ENCODE measurements at places on chromosomes 1 and 21. TPM values are rescaled to one million over a fixed set of nuclear protein-coding genes. Genes with fewer than 3 reads are reported as not detected.

DNA sequence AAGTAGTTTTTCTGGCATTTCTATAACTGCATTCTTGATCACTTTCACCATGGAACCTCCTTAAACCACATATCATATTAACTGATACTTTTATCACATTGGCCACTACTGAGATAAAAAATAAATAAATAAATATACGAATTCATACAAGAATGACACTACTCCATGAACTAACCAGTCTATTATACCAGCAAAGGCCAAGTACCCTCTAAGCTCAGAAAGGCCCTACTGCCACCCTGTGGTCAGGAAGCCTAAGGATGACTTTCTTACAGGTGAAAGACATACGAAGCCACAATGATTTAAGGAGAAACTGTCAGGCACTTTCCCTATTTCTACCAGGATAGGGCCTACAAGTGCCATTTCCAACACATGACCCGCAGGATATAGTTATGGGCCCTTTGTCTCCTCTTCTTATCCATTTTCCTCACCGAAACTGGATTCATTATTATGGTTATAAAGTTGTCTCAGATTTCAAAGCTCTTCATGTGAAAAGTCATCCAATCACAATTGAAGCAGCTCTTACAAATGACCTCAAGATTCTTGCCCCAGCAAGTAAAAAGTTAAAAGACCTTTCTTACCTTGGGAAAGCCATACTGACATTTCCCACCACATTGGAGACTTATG, 23.9 kb downstream of the DNAJC8 start:
- no peak overlapping the region for H3K27ac ChIP-seq
- H3K36me3 ChIP-seq: peaks cover 76% of the 10 kb centered on the region
- peak; percentile 84 for DNase-seq
- no peaks in the 10 kb centered on the region for H3K27me3 ChIP-seq
- H3K4me3 ChIP-seq: no peak overlapping the region

The PTGS2 gene
- 0.40 TPM for total RNA-seq

GRCh38 chr1:67429011-67429527, 1.1 kb downstream of the SERBP1 start:
- no peaks in the 10 kb centered on the region for H3K4me1 ChIP-seq
- peaks cover 28% of the 10 kb centered on the region for H3K36me3 ChIP-seq
- no peak for DNase-seq
- H3K4me3 ChIP-seq: peak overlapping the region; percentile 98
- no peaks in the 10 kb centered on the region for H3K27me3 ChIP-seq

GRCh38 chr1:224506141-224506814, 71.7 kb upstream of the WDR26 start:
- no peaks in the 10 kb centered on the region for H3K4me1 ChIP-seq
- no peak for DNase-seq
- no peak overlapping the region for H3K27ac ChIP-seq
- H3K27me3 ChIP-seq: no peaks in the 10 kb centered on the region
- no peaks in the 10 kb centered on the region for H3K36me3 ChIP-seq
- no peak overlapping the region for H3K4me3 ChIP-seq

DNA sequence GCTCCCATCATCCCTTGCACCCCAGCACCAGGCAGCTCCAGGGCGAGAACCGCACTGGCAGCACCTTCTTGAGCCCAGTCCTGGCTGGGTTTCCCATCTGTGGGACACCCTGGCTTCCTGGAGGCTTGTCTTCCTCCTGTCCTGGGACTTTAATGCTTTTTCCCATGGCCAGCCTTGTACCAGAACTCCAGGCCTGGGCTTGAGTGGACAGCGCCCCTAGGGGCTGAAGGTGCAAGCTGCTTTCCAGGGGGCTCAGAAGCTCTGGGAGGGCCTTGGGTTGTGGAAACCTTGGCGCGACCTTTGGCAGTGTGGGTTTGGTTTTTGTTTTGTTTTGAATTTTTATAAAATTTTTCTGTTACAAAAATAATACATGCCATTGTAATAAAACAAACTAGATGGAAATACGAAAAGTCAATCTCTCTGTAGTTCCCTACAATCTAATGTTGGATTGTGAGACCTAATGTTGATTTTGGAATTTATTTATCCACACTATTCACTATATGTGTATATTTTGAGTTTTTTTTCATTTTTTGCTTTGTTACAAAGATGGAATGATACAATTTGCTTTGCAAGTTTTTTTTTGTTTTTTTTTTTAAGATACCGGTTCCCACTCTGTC, 33.8 kb upstream of the RPL11 start:
- no peaks in the 10 kb centered on the region for H3K4me1 ChIP-seq
- peak; percentile 94 for DNase-seq
- H3K27me3 ChIP-seq: no peaks in the 10 kb centered on the region
- H3K36me3 ChIP-seq: no peaks in the 10 kb centered on the region
- H3K27ac ChIP-seq: no peak overlapping the region
- H3K4me3 ChIP-seq: no peak overlapping the region

The DNAJC11 gene
- 64.7 TPM for total RNA-seq

The CHODL gene
- 3.1 TPM for total RNA-seq

The NDUFS5 gene
- 349 TPM for total RNA-seq

DNA sequence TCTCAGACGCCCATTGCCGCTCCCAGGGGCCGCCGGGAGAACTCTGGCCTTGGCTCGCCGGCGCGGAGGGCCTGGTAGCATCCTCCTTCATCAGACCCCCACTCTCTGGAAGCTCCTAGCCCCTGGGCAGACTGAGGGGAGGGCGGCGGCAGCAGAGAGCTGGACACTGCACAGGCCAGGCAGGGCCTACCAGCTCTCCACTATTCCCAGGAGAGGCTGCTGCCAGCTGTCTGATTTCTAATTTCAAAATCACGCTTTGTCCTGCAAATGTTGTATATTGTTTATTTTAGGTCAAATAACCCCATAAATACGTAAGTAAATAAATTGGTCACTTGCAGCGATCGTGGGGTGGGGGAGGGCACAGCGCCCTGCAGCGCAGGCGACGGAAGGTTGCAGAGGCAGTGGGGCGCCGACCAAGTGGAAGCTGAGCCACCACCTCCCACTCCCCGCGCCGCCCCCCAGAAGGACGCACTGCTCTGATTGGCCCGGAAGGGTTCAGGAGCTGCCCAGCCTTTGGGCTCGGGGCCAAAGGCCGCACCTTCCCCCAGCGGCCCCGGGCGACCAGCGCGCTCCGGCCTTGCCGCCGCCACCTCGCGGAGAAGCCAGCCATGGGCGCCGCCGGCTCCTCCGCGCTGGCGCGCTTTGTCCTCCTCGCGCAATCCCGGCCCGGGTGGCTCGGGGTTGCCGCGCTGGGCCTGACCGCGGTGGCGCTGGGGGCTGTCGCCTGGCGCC, at the start of gene MTARC1:
MTARC1 (plus strand) TSS at position 577 of the 732 bp plus-strand sequence; CDS start at position 609, 32 bp downstream.
- peaks cover 15% of the 10 kb centered on the region for H3K4me1 ChIP-seq
- DNase-seq: peak; percentile 94
- peak within 1 kb of the TSS; percentile 73 for H3K4me3 ChIP-seq
- peak within 1 kb of the TSS; percentile 35 for H3K27ac ChIP-seq

The SLC44A3 gene
- 5.5 TPM for total RNA-seq

The ZNF593OS gene
- total RNA-seq: not detected

DNA sequence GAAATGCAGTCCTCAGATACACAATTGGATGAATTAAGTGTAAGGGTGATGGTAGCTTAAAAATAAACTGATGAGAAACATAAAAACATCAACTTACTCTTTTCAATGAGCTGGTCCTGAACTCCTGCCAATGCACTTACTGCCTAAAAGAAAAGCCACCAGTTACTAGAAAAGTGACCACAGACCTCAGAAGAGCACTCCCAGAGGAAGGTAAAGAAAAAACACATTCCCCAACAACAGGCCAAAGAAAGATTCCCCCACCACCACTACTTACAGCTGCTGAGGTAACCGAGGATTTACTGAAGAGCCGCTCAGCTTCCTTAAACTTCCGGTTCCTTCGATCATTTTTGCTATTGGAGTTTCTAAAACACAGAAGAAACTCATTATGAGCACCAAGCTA, 5.4 kb downstream of the MEAF6 start:
- H3K4me1 ChIP-seq: peaks cover 3% of the 10 kb centered on the region
- H3K4me3 ChIP-seq: no peak overlapping the region
- peaks cover 56% of the 10 kb centered on the region for H3K36me3 ChIP-seq
- no peak for DNase-seq
- H3K27me3 ChIP-seq: no peaks in the 10 kb centered on the region

GRCh38 chr1:13583966-13584791, 547 bp downstream of the PDPN start:
- peak overlapping the region; percentile 94 for H3K27ac ChIP-seq
- peak overlapping the region; percentile 86 for H3K4me3 ChIP-seq
- peaks cover 31% of the 10 kb centered on the region for H3K27me3 ChIP-seq
- DNase-seq: peak; percentile 87
- H3K4me1 ChIP-seq: no peaks in the 10 kb centered on the region

GRCh38 chr21:28066596-28067387, 925.9 kb downstream of the LTN1 start:
- H3K36me3 ChIP-seq: no peaks in the 10 kb centered on the region
- DNase-seq: no peak
- no peaks in the 10 kb centered on the region for H3K27me3 ChIP-seq
- peaks cover 6% of the 10 kb centered on the region for H3K4me1 ChIP-seq
- H3K27ac ChIP-seq: no peak overlapping the region

- DNase-seq: no peak
- H3K27me3 ChIP-seq: no peaks in the 10 kb centered on the region
- H3K27ac ChIP-seq: no peak overlapping the region
- no peak overlapping the region for H3K4me3 ChIP-seq
- no peaks in the 10 kb centered on the region for H3K4me1 ChIP-seq
These were observed 110.5 kb downstream of the ZNF644 start for GRCh38 chr1:90911353-90911752.

DNA sequence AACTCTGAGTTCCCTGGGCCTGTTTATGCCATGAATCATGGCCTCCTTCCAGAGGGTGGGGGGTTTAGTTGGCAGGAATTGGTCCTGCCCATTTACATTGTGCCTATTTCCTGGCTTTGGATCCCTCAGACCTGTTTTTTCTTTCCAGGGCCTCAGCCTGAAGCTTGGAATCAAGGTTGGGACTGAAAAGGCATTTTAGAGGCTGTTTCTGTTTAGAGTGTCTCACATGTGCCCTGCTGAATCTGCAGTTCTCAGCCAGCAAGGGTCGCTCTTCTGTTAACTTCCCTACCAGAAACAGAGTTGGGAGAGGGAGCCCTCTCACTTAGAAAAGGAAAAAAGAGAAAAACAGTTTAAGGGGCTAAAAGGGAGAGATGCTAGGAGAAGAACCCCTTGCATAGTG, 191.1 kb downstream of the PTPRC start:
- H3K4me3 ChIP-seq: no peak overlapping the region
- no peaks in the 10 kb centered on the region for H3K36me3 ChIP-seq
- no peak overlapping the region for H3K27ac ChIP-seq

The PDZK1 gene
- 47.6 TPM for total RNA-seq

DNA sequence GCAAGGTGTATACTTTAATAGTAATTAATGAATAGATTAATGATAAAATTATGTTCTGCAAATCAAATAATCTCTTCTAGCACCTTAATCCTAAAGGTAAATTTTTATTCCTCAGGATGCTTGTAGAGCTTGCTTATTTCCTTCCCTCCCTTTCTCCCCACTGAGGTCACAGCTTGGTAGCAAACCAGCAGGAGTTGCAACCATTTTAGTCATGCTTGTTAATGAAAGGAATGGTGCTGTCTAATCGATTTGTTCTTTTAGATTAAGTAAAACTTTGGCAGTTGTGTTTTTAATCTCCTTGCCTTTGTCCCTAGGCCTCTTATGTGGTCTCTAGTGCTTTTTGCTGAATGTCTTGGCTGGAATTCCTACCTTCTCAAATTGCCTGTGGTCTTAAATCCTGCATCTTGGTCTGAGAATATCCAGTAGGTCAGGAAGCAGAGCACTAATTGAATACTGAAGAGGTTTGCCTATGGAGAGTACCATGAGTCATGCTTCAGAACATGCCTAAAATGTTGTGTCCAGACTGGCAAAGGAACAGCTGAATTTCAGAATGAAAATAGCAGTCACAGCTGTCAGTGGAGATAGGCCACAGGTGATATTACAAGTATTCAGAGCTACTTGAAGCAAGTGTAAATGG, 36.3 kb upstream of the RWDD3 start:
- H3K4me3 ChIP-seq: no peak overlapping the region
- DNase-seq: no peak
- no peaks in the 10 kb centered on the region for H3K27me3 ChIP-seq
- no peak overlapping the region for H3K27ac ChIP-seq

The MAN1C1 gene
- total RNA-seq: 5.1 TPM

DNA sequence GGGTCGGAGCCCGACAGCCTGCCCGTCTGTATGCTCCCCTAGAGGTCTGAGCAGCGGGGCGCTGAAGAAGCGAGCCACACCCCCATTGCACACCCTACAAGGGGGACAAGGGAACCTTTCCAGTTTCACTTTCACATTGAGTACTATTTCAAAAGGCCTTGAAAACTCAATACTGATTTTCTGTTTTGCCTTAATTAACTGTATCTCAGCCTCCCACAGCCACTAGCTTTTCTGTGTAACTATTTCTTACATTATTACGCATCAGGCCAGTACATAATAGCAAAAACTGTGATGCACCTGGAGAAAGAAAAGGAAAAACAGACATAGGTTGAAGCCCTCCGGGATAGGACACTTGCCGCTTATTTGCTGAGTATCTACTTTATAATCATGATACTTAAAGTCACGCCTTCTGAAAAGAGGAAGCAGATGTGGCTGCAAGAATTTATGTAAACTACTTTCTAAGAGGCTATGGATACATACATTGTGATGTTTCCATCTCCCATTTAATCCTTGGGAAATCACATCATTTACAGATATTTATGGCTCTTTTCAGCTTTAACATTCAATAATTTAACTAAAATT, 1719.5 kb downstream of the MRPL39 start:
- H3K4me1 ChIP-seq: no peaks in the 10 kb centered on the region
- no peaks in the 10 kb centered on the region for H3K36me3 ChIP-seq
- no peak overlapping the region for H3K4me3 ChIP-seq

The LYPD8 gene
- total RNA-seq: not detected

GRCh38 chr1:185803241-185803640, 69.0 kb downstream of the HMCN1 start:
- no peak overlapping the region for H3K27ac ChIP-seq
- DNase-seq: no peak
- no peaks in the 10 kb centered on the region for H3K4me1 ChIP-seq
- no peaks in the 10 kb centered on the region for H3K36me3 ChIP-seq

DNA sequence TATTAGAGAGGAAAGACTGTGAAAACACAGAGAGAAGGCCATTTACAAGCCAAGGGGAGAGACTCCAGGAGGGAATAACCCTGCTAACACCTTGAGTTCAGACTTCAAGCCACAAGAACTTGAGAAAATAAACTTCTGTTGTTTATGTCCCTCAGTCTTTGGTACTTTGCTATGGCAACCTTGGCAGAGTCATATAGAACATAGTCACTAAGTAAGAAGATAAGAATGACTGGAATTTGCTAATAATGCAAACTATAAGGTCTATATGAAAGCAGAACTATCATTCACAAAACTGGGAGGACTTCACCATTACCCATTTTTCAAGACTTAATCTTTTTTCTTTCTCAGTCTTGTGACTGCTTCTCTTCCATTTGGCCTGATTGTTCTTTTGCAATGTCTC, 767.3 kb upstream of the ADAMTS5 start:
- no peaks in the 10 kb centered on the region for H3K36me3 ChIP-seq
- no peak overlapping the region for H3K27ac ChIP-seq
- no peak for DNase-seq
- no peak overlapping the region for H3K4me3 ChIP-seq
- H3K4me1 ChIP-seq: no peaks in the 10 kb centered on the region
- no peaks in the 10 kb centered on the region for H3K27me3 ChIP-seq

The CHML gene
- 28.2 TPM for total RNA-seq

The FCRL1 gene
- total RNA-seq: not detected

The PRSS38 gene
- not detected for total RNA-seq
